ENCODE measurements at places on chromosomes 11 and 22. TPM values are rescaled to one million over a fixed set of nuclear protein-coding genes. Genes with fewer than 3 reads are reported as not detected.

KIF18A gene
- total RNA-seq, result 10.9 TPM

PLAAT2 gene
- total RNA-seq, result 0.31 TPM

PARVA gene
- 0.07 TPM for total RNA-seq

SCGB1D2 gene
- not detected for total RNA-seq

C11orf98 gene
- 182 TPM for total RNA-seq

APOA4 gene
- not detected for total RNA-seq

OR51E2 gene
- total RNA-seq, result not detected

MS4A7 gene
- 0.98 TPM for total RNA-seq

B4GALNT4 gene
- total RNA-seq, result 0.47 TPM

GRCh38 chr11:17314904-17315426 lies 36.6 kb upstream of the NCR3LG1 start:
- H3K27me3 ChIP-seq, result no peaks in the 10 kb centered on the region
- H3K4me3 ChIP-seq, result no peak overlapping the region
- H3K4me1 ChIP-seq, result no peaks in the 10 kb centered on the region
- peaks cover 37% of the 10 kb centered on the region for H3K36me3 ChIP-seq
- DNase-seq, result no peak

DNA sequence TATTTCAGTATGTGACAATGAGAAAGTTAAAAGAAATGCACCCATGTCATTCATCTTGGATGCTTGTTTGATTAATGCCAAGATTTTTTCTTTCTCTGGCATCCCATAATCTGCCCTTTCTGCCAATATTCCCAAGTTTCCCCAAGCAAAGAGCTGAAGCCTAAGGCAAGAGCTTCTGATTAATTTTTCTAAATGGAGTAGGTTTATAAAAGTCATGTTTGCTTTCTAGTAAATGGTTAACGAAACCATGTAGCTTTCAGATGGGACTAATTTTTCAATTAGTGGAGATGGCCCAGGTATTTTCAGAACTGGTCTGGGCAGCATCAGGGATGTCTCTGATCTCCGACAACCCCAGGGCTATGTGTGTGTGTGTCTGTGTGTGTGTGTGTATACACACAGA lies 55.3 kb downstream of the LRRC4C start:
- no peaks in the 10 kb centered on the region for H3K4me1 ChIP-seq
- no peak for DNase-seq
- H3K36me3 ChIP-seq, result no peaks in the 10 kb centered on the region

DNA sequence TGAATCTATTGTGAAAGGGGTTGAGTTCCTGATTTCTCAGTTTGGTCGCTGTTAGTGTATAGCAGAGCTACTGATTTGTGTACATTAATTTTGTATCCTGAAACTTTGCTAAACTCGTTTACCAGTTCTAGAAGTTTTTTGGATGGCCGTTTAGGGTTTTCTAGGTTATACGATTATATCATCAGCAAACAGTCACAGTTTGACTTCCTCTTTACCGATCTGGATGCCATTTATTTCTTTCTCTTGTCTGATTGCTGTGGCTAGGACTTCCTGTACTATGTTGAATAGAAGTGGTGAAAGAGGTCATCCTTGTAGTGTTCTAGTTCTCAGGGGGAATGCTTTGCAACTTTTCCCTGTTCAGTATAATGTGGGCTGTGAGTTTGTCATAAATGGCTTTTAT lies 24.6 kb upstream of the OOSP4B start:
- H3K4me1 ChIP-seq, result no peaks in the 10 kb centered on the region
- no peaks in the 10 kb centered on the region for H3K36me3 ChIP-seq
- H3K27ac ChIP-seq, result no peak overlapping the region
- no peak for DNase-seq
- H3K4me3 ChIP-seq, result no peak overlapping the region
- H3K27me3 ChIP-seq, result no peaks in the 10 kb centered on the region

DNA sequence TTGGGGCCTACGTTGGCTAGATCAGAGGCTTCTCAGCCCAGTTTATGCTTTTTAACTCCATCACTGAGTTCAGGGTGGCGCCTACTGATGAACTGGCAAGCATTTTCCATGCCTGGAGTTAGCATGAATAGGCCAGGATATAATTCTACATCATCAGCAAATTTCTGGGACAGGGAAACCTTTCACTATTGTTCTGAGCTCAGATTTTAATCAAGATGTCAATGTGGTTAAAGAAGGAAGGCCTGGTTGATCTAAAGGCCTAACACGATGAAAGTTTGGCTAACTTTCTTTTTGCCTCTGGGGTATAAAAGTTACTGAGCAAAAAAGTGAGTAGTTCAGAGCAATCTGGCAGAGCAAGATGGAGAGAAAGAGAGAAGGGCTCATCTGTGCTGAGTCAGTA lies 21.7 kb upstream of the IFITM3 start:
- no peaks in the 10 kb centered on the region for H3K27me3 ChIP-seq
- peaks cover 11% of the 10 kb centered on the region for H3K4me1 ChIP-seq
- no peak overlapping the region for H3K4me3 ChIP-seq
- no peak overlapping the region for H3K27ac ChIP-seq

GRCh38 chr11:119406005-119406404 lies 17.0 kb downstream of the THY1 start:
- no peak for DNase-seq
- H3K27ac ChIP-seq, result no peak overlapping the region
- no peak overlapping the region for H3K4me3 ChIP-seq
- H3K4me1 ChIP-seq, result no peaks in the 10 kb centered on the region

- H3K27ac ChIP-seq, result no peak overlapping the region
- no peaks in the 10 kb centered on the region for H3K27me3 ChIP-seq
Observed at GRCh38 chr11:117658809-117659208, 138.2 kb downstream of the DSCAML1 start.

DNA sequence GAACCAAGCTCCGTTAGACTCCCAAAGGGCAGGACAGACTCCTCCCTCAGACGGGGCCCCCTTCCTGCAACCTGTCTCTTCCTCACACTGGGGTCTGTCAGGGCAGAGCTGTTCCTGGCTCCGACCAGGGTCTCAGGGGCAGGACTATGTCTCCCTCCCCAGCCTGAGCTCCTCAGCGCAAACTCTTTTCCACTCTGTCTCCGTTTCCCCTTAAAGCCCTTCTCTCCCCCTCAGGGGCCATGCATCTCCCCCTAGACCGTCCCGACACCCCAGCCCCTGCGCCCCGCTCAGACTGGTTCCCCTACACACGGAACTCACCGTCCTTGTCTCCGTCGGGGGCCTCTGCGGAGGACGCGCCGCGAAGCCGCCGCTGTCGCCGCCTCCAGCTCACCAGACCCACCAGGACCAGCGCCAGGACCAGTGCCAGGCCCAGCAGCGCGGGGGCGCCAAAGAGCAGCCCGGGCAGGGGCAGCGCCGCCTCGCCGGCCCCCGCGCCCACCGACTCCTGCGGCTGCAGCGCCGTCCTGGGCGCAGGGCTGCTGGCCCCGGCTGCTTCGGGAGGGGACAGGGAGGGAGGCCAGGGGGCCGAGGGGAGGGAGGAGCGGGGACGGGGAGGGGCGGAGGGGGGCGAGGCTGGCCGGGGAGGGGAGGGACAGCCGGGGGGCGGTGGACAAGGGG lies 684 bp downstream of the TNFRSF13C start:
- no peaks in the 10 kb centered on the region for H3K27me3 ChIP-seq
- H3K4me1 ChIP-seq, result peaks cover 10% of the 10 kb centered on the region
- no peaks in the 10 kb centered on the region for H3K36me3 ChIP-seq
- H3K4me3 ChIP-seq, result peak overlapping the region; percentile 34
- no peak overlapping the region for H3K27ac ChIP-seq
- peak; percentile 78 for DNase-seq

DNA sequence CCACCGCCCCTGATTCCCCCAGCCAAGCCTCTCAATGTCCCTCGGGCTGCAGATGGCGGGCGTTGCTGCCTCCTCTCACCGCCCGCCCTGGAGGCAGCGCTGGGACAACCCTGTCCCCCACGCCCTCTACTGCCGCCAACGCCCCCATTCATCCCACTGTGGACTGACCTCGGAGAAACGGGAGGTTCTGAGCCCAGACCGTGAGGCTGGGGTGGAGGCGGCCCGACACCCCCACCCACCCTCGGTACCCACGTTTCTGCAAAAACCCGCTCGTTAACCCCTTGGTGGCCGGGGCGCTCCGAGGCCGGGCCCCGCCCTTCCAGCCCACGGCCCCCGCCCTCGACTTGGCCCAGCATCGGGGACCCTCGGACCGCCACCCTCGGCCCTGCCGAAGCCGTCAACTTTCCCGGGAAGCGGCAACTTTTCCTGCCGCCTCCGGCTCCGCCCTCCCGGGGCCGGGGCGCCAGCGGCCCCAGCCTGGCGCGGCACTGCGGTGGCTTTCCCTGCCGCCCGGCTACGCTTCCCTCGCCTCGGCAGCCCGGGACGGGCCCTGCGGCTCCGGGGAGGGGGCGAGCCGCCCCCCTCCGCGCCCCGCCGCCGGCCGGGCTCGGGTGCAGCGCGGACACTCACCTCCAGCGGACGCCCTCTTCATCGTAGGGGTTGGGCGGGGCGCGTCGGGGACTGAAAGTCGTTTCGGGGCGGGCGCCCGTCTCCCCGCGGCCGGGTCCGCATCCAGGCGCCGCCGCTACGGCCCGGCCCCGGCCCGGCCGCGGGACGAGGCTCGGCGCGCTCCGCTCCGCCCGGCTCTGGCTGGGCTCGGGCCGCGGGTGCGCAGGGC lies 458 bp downstream of the RTN4R start:
- H3K27me3 ChIP-seq, result no peaks in the 10 kb centered on the region
- H3K27ac ChIP-seq, result no peak overlapping the region
- no peak overlapping the region for H3K4me3 ChIP-seq
- no peaks in the 10 kb centered on the region for H3K36me3 ChIP-seq

- no peaks in the 10 kb centered on the region for H3K4me1 ChIP-seq
- H3K4me3 ChIP-seq, result no peak overlapping the region
- peak; percentile 18 for DNase-seq
- no peaks in the 10 kb centered on the region for H3K36me3 ChIP-seq
- H3K27ac ChIP-seq, result no peak overlapping the region
- no peaks in the 10 kb centered on the region for H3K27me3 ChIP-seq
Observed at GRCh38 chr11:102666331-102666957, 39.1 kb downstream of the MMP27 start.

GRCh38 chr22:30245985-30246813 lies at the start of gene LIF:
LIF (minus strand) TSS chr22:30246759; CDS start chr22:30246695, 64 bp downstream.
- no peaks in the 10 kb centered on the region for H3K36me3 ChIP-seq
- no peaks in the 10 kb centered on the region for H3K27me3 ChIP-seq
- no peak within 1 kb of the TSS for H3K27ac ChIP-seq

DNA sequence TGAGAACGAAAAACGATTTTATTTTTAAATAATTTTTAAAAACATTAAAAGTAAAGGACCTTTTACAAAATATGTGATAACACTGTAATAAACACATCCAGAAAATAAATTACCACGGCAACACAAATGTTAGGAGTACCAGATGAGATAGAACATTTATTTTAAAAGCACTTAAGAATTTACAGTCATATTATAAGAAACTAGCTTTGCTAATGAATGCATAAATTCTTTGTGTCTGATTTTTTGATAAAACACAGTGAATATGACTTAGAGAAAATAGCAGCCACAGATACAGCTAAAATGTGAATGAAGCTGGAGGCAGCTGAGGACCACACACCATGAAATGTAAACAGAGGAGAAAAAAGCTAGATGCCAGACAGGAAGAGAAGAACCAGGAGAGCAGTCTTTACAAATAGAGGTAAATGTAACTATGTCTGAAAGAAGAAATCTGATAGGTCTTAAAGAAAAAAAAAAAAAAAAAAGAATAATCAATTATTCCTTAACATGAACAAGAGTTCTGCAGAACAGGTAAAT lies 14.6 kb downstream of the CCDC34 start:
- no peak for DNase-seq
- H3K27me3 ChIP-seq, result no peaks in the 10 kb centered on the region
- H3K36me3 ChIP-seq, result no peaks in the 10 kb centered on the region
- no peak overlapping the region for H3K27ac ChIP-seq

DNA sequence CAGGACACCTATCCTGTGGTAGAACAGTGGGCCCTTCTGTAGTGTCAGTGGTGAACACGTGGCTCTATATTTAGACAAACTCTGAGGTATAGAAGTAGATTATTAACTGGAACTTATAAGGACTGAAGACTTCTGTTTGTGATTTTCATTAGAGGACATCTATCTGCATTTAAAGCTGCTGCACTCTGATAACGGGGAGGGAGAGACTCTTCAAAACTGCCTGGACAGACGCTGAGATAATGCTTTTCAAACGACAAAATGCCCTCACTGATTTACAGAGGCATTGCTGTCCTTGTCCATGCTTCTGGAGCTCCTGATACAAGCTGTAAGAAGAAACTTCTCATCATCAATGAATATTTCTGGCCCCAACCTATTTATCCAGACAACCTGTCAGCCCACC lies 425.2 kb downstream of the OPCML start:
- H3K4me3 ChIP-seq, result no peak overlapping the region
- DNase-seq, result no peak

DNA sequence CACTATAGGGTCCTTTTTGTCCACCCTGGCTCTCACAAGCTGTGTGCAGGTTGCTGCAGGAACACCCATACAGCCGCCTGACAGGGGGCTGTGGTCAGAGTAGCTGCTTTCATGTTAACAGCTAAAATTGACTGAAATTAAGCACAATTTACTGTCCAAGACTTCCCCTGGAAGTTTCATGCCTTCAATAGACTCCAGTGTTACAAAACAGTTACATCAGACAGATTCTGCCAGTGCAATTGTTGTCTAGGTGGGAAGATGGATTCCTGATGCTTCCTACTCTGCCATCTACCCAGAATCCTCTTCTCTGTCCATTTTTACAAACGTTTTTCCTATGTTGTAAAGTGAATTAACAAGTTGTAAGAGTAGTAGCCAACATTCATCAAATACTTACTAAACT lies 5.3 kb upstream of the TSKU start:
- DNase-seq, result no peak
- H3K27me3 ChIP-seq, result no peaks in the 10 kb centered on the region
- no peak overlapping the region for H3K4me3 ChIP-seq
- no peaks in the 10 kb centered on the region for H3K36me3 ChIP-seq
- no peaks in the 10 kb centered on the region for H3K4me1 ChIP-seq

DNA sequence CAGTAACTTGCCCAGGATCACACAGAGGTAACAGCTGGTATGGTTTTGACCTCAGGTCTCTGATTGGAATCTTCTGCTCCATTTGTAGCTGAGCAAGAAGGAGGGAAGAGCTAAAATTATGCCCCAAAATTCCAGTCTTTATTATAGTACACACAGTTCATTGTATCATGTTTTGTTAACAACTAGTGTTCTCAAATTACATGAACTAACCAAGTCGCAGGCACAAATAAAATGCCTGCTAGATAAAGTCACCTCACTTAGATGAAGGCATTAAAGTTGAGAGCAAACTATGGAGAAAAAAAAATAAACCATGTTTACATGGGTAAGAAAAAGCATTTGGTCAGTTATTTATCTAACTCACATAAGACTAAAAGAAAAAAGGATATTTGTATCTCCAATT lies 58.8 kb downstream of the PDGFD start:
- no peak overlapping the region for H3K4me3 ChIP-seq
- no peak for DNase-seq
- no peak overlapping the region for H3K27ac ChIP-seq
- H3K4me1 ChIP-seq, result no peaks in the 10 kb centered on the region

GRCh38 chr11:64013141-64013896 lies 22.4 kb upstream of the FLRT1 start:
- H3K4me1 ChIP-seq, result no peaks in the 10 kb centered on the region
- no peak for DNase-seq
- H3K36me3 ChIP-seq, result no peaks in the 10 kb centered on the region
- no peaks in the 10 kb centered on the region for H3K27me3 ChIP-seq
- H3K27ac ChIP-seq, result no peak overlapping the region
- no peak overlapping the region for H3K4me3 ChIP-seq

Measured in CD8-positive, alpha-beta memory T cell (primary cell).